Activated CD4-positive, alpha-beta T cell treated with anti-CD3 and anti-CD28 coated beads, Interleukin-2, amount 50 U/mL, for 48 hours (primary cell): ENCODE measurements at places on chromosomes 5 and 9.

GRCh38 chr5:39058178-39058921 lies 15.8 kb downstream of the RICTOR start:
- DNase-seq = no peak

- DNase-seq = no peak
Measured at GRCh38 chr9:14479163-14479560, 165.2 kb upstream of the NFIB start.

- DNase-seq = no peak
Measured at GRCh38 chr5:157680239-157680638, 8.9 kb downstream of the C5orf52 start.

- no peak for DNase-seq
Measured at GRCh38 chr5:83184534-83184933, 107.2 kb downstream of the XRCC4 start.

- no peak for DNase-seq
Measured at GRCh38 chr5:998246-999031, 10.2 kb upstream of the NKD2 start.

GRCh38 chr5:181047921-181048320 lies 7.9 kb downstream of the BTNL9 start:
- no peak for DNase-seq

DNA sequence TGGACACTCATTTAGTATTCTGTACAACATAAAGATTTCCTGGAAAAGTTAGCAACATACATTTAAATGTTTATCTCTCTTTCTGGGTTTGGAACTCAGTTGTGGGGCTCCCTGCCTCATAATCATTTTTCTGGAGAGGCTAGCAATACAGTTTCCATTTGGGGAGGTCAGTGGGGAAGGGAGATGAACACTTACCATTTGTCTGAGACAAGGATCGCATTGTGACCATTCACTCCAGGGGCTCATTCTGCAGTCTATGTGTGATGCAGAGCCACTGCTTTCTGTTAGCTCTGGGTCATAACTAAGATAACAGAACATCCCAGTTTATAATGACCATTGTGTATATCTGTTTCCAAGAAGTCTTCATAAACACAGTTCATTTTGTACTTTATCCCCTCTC lies 22.4 kb downstream of the C9 start:
- no peak for DNase-seq

GRCh38 chr9:120403543-120403856 lies 176.5 kb downstream of the CDK5RAP2 start:
- DNase-seq = no peak

GRCh38 chr5:35861718-35862117 lies 5.0 kb downstream of the IL7R start:
- DNase-seq = no peak

GRCh38 chr5:149779124-149779465 lies 49.0 kb downstream of the PPARGC1B start:
- DNase-seq = no peak

DNA sequence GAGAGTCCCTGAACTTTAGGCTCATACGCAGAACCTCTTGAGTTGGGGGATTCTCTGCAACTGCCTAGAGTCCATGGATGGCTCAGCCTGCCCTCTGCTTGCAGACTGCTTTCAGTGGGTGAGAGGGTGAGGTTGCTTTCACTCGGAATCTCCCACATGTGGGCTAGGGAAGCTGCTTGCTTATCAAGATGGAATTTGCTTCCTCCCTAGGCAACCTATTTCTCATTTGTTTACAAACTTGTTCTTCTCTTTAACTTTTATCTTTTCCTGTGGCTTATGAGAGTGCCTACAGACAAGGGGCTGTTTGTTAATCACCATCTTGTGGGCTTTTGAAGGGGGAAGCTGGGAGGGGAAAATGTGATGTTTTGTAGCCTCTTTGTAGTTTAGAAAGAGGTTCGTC lies 10.0 kb downstream of the TLE4 start:
- DNase-seq = peak; percentile 28

- DNase-seq = no peak
Measured at GRCh38 chr9:134791009-134791408, 89.6 kb upstream of the FCN2 start.

DNA sequence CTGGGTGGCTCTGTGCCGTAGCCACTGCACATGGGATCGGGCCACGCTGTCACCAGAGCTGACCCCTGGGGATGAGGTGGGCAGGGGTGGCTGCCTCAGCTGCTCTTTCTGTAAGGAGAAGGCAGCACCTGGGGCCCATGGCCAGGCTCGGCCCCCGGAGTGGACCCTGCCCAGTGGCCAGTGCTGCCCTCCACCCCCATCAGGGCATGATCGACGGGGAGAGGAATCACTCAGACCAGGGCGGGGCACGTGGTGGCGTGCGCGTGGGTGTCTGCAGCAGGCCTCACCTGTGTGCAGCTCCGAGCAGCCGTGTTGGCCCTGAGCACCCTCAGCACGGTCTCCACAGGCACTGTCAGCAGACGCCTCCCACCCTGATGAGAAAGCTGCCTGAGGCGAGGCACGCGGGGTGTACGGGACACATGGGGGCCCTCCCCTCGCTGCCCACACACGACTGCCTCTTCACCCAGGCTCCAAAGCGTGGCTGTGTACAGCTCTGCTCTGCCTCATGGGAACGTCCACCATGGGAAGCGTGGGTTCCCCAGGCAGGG lies 8.6 kb upstream of the CARD9 start:
- DNase-seq = no peak

DNA sequence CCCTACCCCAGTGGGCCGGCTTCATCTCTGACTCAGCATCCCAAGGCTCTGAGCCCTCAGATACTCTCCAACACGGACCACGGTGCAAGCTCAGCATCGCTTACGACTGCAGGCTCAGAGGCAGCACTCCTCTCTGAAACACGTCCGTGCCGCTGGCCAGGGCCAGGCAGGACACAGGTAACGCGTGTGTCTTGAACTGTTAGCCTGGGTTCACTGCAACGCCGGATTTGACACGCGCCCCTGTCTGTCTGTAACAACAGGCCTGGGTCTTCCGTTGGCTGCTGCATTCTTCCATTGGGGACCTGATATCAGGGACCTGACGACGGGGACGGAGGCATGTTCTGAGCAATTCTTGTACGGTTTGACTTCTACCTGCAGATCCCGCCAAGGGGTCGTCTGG lies 6.4 kb downstream of the SLC6A3 start:
- DNase-seq = no peak

GRCh38 chr5:54421976-54422375 lies 33.5 kb upstream of the HSPB3 start:
- DNase-seq = no peak

- no peak for DNase-seq
Measured at GRCh38 chr5:58629271-58630159, 46.6 kb downstream of the RAB3C start.

DNA sequence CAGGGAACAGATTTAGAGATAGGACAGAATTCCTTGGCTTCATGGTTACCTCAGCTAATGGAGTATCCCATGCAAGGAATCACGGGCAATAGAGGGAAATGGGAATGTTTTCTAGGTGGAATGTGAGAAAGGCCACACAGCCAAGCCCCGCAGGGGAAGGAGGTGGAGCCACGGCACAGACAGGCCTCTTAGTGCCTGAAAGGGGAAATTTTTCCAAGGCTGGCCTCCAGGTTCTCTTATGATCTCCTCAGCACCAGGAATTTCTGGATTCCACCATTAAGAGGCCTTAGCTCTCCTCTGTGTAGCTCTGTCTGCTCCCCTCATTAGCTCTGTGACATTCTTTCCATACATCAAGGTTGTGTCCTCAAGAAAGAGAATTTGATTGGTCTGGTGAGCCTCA lies 124.7 kb downstream of the GALNT10 start:
- DNase-seq = no peak

DNA sequence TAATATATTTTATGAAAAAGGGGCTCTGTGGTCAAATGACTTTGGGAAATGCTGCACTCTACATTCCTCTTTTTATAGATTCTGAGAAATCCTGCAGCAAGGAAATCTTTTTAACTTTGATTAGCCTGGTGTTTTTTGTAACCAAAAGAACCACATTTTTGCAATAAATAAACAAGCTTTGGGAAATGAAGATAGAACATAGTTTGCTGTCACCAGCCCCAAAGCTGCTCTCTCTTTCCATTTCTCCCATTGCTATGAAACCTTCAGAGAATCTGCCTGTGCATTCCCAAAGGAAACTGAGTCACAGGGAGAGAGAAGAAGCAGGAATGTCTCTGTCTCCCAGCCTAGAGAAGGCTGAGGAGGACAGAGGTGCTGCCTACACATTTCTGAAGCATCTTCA lies 59.0 kb downstream of the COL15A1 start:
- no peak for DNase-seq

DNA sequence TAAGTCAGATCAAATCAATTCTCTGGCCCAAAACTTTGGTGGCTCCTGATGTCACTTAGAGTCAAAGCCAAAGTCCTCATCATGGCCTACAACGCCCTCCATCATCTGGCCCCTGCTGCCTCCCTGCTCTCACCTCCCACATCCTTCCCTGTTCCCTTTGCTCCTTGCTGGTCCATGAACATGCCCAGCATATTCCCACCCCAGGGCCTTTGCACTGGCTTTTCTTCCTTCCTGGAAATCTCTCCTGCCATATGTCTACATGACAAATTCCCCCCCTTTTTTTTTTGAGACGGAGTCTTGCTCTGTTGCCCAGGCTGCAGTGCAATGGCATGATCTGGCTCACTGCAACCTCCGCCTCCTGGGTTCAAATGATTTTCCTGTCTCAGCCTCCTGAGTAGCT lies 11.1 kb upstream of the PSD2 start:
- no peak for DNase-seq

DNA sequence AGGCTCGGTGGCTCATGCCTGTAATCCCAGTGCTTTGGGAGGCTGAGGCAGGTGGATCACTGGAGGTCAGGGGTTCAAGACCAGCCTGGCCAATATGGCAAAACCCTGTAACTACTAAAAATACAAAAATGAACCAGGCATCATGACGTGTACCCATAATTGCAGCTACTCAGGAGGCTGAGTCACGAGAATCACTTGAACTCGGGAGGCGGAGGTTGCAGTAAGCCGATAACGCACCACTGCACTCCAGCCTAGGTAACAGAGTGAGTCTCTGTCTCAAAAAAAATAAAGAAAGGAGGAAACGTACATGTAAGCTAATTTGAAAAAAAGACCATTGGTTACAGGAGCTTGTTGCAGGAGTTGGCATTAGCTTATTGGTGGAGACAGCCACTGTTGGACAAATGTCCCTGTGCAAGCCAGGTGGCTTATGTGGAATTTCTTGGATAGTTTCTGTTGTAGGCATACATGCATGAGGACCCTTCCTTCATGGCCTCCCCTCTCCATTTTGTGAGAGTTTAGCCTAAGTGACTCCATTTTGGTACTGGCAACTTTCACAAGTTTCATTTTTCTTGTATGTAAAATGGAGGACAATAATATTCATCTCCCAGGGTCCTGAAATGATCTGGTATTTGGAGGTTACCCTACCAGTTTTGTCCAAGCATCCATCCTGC lies 16.8 kb upstream of the RAB14 start:
- DNase-seq = no peak

DNA sequence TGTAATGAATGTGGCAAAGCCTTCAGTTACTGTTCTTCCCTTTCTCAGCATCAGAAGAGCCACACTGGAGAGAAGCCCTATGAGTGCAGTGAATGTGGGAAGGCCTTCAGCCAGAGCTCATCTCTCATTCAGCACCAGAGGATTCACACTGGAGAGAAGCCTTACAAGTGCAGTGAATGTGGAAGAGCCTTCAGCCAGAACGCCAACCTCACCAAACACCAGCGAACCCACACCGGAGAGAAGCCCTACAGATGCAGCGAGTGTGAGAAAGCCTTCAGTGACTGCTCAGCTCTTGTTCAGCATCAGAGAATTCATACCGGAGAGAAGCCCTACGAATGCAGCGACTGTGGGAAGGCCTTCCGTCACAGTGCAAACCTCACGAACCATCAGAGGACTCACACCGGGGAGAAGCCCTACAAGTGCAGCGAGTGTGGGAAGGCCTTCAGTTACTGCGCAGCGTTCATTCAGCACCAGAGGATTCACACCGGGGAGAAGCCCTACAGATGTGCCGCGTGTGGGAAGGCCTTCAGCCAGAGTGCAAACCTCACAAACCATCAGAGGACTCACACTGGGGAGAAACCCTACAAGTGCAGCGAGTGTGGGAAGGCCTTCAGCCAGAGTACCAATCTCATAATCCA lies 6.8 kb downstream of the RPL12 start:
- no peak for DNase-seq

DNA sequence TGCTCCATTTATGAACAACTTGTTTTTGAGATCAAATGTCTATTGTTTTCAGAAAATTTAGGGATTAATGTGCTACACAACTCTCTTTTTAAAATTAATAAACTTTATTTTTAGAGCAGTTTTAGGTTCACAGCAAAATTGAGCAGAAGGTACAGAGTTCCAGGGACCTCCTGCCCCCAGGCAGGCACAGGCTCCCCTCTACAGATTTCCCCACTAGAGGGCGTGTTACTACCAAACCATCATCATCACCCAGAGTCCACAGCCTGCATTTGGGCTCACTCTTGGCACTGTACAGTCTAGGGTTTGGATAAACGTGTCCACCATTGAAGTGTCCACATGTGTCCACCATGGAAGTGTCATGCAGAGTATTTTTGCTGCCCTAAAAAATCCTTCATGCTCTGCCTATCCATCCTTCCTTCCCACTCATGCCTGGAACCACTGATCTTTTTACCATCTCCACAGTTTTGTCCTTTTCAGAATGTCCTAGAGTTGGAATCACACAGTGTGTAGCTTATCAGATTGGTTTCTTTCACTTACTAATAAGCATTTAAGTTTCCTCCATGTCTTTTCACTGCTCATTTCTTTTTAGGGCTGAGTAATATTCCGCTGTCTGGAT lies 61.7 kb downstream of the MRPL36 start:
- peak; percentile 34 for DNase-seq

DNA sequence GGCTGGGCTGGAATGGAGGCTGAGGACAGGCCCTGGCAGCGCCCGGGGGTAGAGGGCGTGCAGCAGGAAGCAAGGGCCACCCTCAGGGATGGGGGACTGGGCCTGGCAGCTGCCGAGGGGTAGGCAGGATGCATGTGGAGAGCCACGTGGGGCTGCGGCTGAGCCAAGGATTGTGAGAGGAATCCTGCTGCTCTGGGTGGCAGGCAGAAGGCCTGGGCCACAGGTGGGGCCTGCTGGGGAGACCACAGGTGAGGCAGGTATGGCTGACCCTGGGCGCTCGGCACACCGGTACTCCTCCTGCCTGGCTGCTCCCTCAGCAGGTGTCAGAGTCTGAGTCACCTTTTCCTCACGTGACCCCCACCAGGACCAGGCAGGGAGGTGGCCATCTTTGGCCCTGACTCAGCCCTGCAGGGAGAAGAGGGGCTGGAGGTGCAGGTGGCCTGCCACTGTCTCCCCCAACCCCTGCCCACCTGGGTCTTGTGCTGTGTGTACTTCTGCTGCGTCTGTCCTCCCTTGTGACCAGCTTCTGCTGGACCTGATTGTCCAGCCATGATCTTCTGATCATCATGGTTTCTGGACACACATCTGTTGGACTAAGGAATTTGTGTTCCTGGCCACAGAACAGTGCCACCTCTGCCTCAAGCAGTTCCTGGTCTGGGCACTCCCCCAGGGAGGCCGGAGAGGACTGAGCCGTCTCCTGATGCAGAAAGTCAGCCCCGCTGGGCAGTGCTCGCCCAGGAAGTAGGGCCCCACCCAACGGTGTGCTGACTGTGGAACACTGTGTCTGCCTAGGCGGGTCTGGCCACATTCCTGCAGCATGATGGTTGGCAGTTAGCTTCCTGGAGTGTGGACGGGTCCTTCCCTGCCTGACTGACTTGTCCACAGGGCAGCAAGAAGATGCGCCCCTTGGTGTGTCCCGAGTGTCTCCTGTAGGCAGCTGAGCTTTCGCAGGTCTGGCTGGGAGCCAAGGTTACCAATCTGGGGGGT lies 6.4 kb downstream of the ARRDC1 start:
- DNase-seq = no peak

GRCh38 chr9:29775491-29775890 lies 2202.2 kb upstream of the C9orf72 start:
- DNase-seq = no peak
